ENCODE measurements at places on chromosomes 1 and 21.
A peak's percentile ranks its signal among the peaks of the same experiment; 100 is the strongest.

GRCh38 chr1:94612525-94613204 is 71.1 kb upstream of the F3 start:
- no peak for DNase-seq

DNA sequence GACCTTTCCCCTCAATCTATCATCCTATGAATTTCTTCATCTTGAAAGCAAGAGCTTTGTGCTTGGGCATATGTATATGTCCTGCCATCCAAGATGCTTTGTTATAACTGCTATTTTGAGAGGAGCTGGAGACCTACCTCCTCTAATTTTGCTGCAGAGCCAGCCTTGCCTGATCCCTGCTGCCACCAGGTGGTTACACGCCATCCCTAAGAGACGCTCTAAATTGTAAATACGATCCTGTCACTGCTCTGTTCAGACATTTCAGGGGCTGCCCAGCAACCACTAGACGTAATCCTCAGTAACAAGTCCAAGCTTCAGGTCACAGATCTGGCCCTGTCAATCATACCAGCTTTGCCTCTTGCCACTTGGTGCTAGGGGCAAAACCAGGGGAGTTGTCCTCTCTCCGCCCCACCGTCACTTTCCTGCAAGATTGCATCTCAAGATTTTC is 32.9 kb downstream of the GPA33 start:
- DNase-seq: peak; percentile 86

DNA sequence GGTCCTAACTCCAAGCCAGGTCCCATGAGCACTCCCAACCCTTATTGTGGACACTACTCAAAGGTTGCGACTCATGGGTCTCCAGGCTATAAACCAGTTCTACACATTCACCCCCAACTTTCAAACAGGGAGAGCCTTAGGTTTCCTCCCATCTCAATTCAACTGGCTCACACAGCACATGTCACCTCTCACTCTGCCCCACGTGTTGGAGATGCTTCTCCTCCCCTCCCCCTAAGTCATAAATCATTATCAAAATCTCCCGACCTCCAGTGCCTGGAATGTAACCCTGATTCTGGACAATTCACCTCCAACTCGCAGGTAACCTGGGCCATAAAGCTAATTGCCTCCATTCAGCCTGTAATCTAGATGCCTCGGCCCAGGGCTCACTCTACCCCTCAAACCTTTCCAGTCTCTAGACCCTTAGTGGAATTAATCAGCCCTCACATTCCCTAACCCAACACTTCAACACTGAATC is 595 bp downstream of the AK2 start:
- DNase-seq: peak; percentile 36

DNA sequence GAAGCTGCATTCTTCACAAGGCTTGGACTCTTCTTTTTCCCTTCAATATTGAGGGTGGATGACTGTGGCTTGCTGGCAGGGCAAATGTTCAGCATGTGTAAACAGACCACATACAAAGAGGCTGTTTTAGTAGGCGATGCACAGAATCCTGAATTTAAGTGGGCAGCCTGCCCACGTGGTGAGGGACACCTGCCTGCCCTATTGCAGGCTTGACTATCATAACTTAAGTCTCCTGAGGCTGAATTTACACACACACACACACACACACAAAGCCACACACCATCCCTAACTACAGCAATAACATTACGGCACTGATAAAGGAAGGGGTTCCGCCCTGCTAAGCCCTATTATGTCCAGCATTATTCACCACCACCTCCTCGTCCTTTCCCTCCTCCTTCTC is 15.9 kb downstream of the SYT2 start:
- no peak for DNase-seq

DNA sequence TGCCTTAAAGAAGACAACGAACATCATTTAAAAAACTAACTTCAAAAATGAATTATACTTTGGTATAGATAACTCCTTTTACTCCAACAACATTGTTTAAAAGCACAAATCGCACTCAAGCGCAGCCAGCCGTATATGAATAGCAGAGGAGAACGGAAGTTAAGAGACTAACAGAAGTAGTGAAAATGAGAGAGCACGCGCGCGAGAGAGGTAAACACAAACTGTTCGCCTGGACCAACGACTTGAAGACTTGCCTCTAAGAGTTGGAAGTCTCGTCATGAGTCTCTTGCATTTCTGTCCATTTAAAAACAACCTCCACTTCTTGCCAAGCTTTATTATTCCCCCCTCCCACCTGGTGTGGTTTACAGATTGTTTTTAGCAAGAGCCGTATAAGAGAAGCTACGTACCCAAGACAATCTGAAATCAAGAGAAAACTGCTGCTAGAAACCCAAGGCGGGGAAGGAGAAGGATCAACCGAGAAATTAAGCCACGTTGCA is 479 bp downstream of the SELENOF start:
- DNase-seq: peak; percentile 37

DNA sequence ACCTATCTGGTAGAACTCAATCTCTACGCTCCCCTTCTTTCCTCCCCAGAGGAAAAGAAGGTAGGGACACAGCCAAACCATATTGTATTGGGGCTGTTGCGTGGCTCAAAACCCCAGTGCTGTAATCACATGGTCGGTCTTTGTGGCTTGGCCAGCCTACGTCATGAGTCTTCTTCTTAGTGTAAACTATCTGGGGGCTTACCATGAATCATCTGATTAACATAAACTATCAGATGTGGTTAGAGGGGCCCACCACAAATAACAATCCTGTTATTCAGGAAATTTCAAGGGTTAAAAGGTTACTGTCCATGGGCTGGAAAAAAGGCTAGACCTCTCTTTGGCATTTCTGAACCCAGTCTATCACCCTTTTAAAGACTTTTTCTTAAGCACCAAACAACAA is 49.5 kb upstream of the GPR52 start:
- no peak for DNase-seq

- no peak for DNase-seq
Measured at GRCh38 chr1:15000671-15001070, 152.9 kb upstream of the TMEM51 start.

GRCh38 chr1:11924334-11925195 is 1.7 kb downstream of the KIAA2013 start:
- DNase-seq: no peak

DNA sequence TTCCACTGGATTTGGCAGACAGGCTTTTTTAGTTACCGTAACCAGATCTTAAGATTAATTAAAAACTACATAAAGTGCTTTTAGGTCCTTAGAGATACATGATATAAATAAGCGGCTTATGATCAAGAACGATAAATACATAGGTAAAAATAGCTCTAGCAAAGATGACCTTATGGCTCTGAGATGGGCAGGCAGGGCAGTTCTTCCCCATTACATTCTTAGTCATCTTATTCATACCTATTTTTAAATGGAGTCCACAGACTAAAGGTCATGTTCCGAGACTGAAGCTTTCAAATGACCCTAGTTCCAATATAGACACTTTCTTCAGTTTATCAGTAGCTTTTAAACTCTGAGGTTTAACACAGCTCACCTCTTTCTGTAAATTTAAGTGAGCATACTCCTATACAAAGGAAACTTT is 4.3 kb downstream of the MCL1 start:
- no peak for DNase-seq

- peak; percentile 58 for DNase-seq
Measured at GRCh38 chr1:167357305-167357704, 136.6 kb downstream of the POU2F1 start.

DNA sequence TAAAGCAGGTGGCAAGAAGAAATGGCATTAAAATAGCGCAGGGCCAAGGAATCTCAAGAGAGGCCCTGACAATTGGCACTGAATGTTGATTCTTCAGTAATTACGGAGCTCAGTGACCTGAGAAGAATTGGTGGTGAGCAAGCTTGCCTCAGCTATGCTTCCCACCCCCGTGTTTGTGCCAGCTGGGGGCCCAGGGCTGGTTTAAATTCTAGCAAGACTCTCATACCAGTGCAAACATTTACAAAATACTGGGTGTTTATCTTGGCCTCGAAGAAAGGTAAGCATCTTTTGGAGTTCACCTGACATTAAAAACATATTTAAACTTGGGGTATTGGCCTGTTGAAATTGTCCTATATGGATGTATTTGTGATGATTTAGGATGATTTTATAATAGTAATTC is 296.7 kb upstream of the USP25 start:
- DNase-seq: no peak

GRCh38 chr1:77405186-77405585 is 123.4 kb downstream of the AK5 start:
- DNase-seq: no peak

- DNase-seq: no peak
Measured at GRCh38 chr21:44654576-44655175, at the start of gene KRTAP12-4. Gene KRTAP12-4, minus strand, starts transcription at chr21:44654659. Its CDS starts 45 bp downstream, at chr21:44654614.

- no peak for DNase-seq
Measured at GRCh38 chr1:237032029-237032428, 10.0 kb upstream of the RYR2 start.

GRCh38 chr1:121414905-121415304 is 230.1 kb downstream of the SRGAP2C start:
- DNase-seq: no peak

DNA sequence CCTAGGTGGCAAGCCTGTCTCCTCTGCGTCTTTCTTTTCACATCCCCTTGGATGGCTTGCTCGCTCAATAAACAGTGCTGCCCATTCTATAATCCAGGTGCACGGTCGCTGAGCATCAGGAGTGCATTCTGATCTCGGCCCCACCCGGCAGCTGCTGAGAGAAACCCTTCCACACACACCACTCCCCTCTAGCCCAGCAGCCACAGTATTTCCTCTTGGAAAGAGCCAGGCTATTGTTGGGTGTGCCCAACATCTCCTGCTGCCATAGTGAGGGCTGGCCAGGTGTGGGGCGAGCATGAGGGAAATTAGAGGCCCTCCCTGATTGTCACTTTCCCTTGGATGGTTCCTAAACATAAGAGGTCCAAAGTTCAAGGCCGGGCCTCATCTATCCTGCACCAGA is 24.7 kb downstream of the GPA33 start:
- no peak for DNase-seq

DNA sequence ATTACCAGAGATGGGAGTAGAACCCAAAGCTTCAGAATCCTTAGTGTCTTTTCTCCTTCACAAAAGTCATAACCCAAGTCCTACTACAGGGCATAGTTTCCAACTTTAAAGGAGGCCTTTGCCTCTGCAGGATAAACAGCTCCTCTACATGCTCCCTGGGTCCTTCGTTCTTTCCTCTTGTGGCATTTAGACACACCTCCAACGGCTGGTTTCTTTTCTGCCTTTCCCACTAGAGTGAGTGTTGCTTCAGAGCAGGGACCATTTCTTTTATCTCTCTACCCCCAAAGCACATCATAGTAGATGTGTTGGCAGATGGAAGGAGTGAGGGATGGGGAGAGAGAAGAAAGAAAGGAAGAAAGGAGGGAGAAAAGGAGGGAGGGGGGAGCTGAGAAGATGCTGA is 144.7 kb upstream of the SPATA6 start:
- no peak for DNase-seq

- no peak for DNase-seq
Measured at GRCh38 chr1:151512326-151512725, 1.1 kb downstream of the CGN start.
